SK-N-DZ (cell line): ENCODE measurements at places on chromosomes 16 and 17.

GRCh38 chr17:8482546-8482945 lies 46.9 kb downstream of the NDEL1 start:
- DNase-seq, result no peak

DNA sequence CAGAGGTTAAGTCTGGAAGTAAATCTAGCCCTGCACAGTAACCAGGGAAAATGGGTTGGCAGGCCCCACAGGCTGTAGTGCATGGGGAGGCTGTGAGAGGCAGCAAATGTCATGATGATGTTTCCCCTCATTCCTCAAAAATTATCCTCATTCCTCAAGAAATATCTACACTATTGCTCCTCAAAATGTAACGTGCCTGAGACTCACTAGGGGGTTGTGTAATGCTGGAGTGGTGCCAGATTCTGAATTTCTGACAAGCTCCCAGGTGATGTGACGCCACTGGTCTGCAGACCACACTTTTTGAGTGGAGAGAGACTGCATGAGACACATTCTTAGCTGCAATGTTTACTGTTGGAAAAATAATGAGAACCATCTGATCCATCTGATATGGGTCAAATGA lies 1.2 kb upstream of the MPP3 start:
- no peak for DNase-seq

GRCh38 chr17:42623732-42624596 lies 14.5 kb downstream of the TUBG1 start:
- no peak for DNase-seq

- DNase-seq, result no peak
These were observed 306.2 kb downstream of the CEP112 start for GRCh38 chr17:65885541-65886312.

- no peak for DNase-seq
These were observed 22.9 kb downstream of the GDE1 start for GRCh38 chr16:19499006-19499405.

- no peak for DNase-seq
These were observed 33.3 kb downstream of the STAT5A start for GRCh38 chr17:42321555-42321954.

DNA sequence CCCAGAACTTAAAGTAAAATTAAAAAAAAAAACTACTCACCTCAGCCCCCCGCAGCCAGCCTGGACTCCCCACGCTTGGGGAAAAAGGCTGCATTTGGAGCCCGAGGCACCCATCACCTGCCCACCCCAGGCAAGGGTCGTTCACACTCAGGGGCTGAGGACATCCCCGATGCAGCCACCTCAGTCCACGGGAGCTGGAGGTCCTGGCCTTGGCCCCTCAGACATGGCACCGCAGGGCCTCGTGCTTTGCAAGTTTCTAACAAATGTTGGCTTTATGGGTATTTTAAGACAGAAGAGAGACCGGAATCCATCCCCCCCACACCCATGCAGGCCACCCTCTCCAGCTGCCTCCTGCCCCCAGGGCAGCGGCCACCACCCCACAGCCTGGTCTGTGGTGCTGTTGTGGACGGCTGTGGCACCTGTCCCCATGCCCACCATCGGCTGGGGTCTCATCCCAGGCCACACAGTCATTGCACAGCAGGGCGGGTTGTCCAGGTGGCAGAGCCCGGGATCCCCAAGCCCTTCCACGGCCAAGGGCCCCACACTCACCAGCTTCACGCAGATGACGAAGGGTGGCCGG lies 116.4 kb upstream of the ZNF750 start:
- no peak for DNase-seq

DNA sequence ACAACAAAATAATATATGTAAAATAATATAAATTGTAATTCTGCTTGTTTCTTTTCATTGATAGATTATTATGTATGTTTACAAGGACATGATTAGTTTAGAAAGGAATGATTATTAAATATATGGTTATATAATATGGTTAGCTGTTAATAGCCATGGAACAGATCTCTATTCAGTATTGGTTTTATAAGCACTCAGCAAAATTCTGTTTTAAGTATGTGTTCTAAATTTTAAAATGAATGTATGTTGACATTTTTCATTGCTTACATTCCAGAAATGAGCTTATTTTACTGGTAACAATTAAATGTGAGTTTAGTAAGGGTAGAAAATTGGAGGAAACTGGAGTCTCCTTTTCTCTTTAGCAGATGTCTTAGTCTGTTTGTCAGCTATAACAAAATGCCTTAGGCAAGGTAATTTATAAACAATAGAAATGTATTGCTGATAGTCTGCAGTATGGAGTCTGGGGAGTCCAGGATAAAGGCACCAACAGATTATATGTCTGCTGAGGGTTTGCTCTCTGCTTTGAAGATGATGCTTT lies 45.4 kb downstream of the NFAT5 start:
- no peak for DNase-seq

DNA sequence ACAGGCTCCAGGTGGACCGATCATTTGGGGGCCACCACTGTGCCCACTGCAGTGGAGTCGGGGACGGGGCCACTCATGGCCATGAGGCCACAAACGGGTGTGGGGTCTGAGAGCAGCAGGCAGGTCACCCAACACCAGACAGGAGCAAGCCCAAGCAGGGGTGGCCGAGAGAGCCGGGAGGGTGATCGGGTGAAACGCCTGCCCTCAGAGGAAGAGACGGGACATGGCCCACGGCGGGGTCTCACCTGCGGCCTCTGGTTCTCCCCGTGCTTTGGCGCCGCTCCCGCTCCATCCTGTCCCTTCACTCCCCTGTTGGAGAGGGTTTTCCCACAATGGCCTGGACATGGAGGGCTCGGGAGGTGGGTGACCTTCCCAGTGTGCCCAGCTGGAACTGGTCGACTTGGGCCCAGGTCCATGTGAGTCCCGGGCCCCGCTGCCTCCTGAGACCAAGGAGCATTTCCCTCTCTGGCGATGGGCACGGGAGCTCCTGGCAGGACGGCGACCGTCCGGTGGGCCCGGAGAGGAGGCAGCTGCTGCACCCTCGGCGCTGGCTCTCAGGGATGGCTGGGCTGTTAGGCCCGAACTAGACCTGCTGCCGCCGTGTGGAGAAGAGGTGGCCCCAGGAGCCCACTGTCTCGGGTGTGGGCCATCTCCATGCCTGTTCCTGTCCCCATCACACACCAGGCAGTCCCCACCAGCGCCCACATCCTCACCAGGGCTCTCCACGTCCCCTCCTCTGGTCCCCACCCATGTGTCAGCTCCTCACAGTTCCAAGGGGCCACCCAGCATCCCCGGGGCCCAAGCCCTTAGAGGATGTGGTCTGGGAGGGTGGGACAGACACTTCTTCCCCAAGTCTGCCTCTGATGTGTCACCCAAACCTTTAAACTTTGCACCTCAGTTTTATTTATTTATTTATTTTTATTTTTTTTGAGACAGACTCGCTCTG lies 13.4 kb upstream of the BAHCC1 start:
- no peak for DNase-seq

- no peak for DNase-seq
These were observed 68.7 kb upstream of the IRX3 start for GRCh38 chr16:54355251-54355650.

DNA sequence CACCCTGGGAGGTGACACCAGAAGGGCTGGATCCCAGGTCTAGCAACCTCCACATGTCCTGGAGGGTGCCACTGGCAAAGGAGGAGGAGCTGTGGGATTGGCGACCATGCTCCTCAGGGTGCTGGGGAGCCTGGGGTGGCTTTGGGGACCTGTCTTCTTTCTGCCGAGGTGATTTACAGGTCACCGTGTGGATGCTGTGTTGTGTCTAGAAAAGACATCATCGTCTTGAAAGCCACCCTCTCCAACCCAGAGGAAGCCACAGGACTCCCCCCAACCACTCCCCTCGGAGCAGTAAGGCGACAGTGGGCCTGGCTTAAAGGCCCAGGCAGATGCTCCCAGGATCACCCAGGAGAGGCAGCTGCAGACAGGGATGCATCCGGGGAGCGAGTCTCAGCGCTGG lies 29.7 kb upstream of the FASN start:
- DNase-seq, result no peak

DNA sequence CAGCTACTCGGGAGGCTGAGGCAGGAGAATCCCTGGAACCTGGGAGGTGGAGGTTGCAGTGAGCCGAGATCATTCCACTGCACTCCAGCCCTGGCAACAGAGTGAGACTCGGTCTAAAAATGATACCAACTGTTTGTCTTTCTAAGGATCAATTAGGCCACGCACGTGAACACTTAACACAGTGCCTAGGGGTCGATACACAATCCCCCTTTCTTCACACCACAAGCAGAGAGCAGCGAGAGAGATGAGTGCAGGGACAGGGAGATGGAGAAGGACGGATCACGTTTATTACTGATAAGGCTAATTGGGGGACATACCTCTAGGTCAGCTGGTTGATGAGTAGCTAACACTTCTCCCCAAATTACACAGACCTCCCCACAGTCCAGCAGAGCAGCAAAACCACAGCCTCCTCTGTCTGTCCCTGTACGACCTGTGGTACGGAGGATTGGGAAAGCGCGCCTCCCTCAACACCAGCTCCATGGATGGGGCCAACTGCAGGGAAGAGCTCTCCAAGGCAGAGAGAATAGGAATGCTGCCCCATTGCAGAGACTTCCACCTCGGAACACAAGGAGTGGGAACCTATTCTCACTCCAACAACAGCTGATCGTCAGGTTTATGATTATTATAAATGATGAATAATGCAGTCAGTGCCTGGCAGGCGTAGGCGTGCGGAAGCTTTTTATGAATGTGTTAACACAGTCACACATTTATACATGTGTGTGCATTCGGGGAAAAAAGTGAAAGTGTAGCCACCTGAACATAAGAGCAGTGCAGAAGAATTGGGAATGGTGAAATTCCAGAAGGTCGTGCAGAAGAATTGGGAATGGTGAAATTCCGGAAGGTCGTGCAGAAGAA lies 155.1 kb downstream of the C16orf95 start:
- no peak for DNase-seq

GRCh38 chr17:34314279-34314678 lies 5.0 kb upstream of the CCL8 start:
- no peak for DNase-seq

DNA sequence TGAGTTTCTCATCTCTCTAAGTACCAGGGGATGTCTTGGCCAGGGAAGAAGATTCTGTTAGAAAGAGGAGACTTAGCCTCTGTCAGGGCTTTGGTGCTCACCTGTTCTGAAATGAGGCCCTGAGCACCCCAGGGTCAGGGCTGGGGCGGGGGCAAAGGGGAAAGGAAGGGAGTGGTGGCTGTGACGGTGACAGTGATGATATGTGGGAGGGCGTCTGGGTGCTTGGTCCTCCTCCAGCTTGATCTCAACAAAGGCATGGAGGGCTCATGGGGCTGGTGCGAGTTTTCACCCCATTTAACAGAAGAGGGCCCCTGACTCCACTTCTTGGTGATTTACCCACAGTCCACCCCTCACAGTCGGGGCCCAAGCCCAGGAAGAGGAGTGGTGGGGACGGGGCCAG lies 15.1 kb downstream of the SOX8 start:
- no peak for DNase-seq

GRCh38 chr17:60260540-60260939 lies 110.8 kb downstream of the CA4 start:
- no peak for DNase-seq

GRCh38 chr17:81419319-81419885 lies 24.1 kb downstream of the BAHCC1 start:
- peak; percentile 94 for DNase-seq

GRCh38 chr17:7064261-7064660 lies 15.8 kb downstream of the CLEC10A start:
- DNase-seq, result no peak

GRCh38 chr16:55746081-55746480 lies 86.8 kb downstream of the CES1 start:
- no peak for DNase-seq

GRCh38 chr17:38704606-38705522 lies at the start of gene MLLT6:
Gene MLLT6, plus strand, starts transcription at chr17:38705273. Its CDS starts 360 bp downstream, at chr17:38705633.
- peak; percentile 72 for DNase-seq

- no peak for DNase-seq
These were observed 128.8 kb upstream of the ASIC2 start for GRCh38 chr17:33421933-33422332.

- no peak for DNase-seq
These were observed 28.3 kb downstream of the CCDC40 start for GRCh38 chr17:80064696-80065095.

- DNase-seq, result no peak
These were observed 3.2 kb downstream of the FBXO31 start for GRCh38 chr16:87380403-87380802.

- DNase-seq, result no peak
These were observed 30.5 kb downstream of the ZNF469 start for GRCh38 chr16:88413231-88413630.

DNA sequence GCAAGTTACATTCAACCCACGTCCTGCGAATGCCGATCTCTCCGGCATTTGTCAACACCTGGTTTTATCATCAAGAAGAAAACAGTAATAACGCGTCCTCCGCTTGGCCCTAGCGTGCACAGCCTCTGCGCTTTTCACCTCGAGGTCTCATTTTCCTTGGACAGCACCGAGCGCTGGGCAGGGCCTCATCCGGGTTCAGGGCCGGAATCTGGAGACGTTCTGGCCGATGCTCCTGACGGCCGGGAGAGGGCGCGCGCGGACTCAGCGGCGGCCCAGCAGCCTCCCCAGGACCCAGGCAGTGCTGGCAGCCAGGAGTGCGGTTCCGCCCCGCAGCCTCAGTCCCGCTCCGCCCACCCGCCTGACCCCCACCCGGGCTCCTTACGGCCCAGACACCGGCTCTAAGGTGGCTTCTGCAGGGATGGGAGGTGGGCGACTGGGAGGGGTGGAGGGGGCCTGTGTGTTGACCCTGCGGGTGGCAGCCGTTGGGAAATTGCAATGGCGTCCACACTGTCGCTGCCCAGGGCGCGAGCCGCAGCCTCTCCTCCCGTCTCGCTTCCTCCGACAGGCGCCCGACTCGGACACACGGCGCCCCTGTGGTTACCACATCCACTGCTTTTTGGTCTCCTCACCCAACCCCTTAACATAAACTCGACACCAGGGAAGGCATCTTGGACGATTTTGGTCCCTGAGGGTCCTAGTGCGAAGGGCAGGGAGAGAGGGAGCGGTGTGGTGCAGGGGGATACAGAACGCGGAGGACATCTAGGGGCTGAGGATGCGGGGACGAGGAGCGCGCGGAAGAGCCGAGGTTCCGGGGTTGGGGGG lies 7.4 kb upstream of the FLYWCH1 start:
- peak; percentile 88 for DNase-seq

GRCh38 chr17:68777243-68777855 lies 176.2 kb upstream of the FAM20A start:
- peak; percentile 26 for DNase-seq

GRCh38 chr17:72565758-72566157 lies 444.9 kb downstream of the SOX9 start:
- DNase-seq, result no peak

DNA sequence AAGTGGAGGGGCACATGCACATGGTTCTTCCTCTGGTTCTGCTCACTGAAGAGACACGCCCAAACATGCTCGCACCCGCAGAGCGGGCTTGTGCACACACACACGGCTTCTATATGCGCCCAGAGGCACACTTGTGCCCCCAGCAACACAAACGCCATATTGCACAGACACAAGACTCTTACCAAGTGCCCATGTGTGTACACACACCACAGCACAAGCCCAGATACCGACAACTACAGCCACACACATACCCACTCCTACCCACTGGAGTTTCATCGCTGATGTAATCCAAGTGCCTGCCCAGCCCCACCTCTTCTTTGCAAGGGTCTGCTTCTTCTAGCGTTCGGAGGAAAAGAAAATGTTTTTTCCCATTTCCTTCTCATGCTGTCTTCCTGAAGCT lies 6.5 kb upstream of the PRR29 start:
- no peak for DNase-seq

- no peak for DNase-seq
These were observed 4.4 kb downstream of the STX1B start for GRCh38 chr16:31006086-31006385.
